ENCODE measurements at places on chromosomes 1 and 21.

GRCh38 chr1:158062174-158062573 lies 68.7 kb downstream of the KIRREL1 start:
- DNase-seq, result no peak

- DNase-seq, result no peak
Measured at GRCh38 chr1:114336360-114336759, 174.6 kb downstream of the TRIM33 start.

DNA sequence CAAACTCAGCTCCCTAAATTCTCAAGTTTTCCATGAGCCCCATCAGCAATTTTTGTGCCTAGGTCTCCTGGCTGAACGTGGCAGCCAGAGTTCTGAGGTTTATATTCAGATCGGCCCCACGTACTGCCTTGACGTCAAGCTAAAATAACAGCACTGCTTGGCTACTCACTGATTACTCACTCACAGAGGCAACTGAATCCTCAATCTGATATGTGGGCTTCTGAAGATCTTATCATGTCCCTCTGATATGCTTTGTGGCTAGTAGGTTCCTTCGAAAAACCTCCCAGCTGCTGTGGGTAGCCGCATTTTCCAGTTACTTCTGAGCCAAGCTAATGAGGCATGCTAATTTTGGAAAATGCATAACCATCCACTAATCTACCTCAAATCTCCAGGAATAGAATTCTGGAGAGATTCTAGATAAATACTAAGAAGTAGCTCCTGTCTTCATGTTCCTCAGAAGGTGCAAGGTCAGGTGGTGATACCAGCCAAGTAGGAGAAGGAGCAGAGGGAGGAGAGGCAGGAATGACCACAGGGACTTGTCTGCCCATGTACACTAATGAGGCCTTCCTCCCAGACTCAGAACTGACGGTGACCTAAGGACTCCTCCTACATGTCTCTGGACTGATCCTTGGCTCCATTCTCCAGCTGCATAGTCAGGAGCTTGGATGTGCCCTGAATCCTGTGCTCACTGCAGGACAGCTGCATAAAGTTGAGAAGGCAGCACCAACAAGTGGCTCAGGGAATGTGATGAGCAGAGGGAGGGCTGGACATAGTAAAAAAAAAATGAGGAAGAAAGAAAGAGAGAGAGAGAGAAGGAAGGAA lies 263.7 kb downstream of the TNR start:
- DNase-seq, result no peak

DNA sequence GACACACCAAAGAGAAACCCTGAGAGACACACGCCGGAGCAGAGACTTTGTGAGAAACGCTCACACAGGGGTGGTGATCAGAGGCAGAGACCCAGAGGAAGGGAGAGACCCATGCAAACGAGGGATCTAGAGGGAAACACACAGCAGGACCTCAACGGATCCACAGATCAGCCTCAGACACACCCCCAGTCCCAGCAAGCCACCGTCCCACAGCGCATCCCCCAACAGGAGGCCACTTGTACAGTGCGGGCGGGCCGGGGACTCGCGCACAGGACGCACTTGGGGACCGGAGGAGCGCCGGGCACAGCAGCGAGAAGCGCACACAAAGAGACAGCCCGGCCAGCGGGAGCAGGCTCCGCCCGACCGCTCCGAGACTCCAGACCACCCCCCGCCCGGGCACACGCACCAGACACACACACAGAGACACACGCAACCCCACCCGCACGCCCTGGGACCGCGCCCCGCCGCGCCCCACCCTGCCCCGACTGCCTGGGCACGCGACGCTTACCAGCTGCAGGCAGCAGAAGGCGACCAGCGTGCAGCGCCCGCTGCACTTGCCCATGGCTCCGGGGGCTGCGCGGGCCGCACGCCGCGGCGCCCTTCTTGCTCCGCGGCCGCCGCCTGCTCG lies 587 bp downstream of the NKAIN1 start:
- no peak for DNase-seq

- DNase-seq, result no peak
Measured at GRCh38 chr1:147516157-147516917, 25.0 kb upstream of the BCL9 start.

DNA sequence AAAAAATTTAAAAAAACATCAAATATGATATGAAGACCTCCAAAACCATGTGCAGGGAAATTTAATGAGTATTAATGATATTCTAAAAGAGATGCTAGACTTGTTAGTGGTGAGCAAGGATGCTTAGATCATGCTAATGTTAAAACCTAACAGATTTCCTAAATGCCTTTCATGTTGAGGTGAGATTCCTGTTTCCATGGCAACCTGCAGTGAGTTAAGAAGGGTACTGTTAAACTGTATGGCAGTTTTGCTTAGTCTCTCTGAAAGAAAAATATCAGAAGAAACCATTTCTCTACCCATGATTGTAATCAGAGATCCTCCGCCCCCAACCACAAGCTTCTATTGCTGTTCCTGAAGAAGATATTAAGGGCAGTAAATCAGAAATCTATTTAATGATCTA lies 321.6 kb upstream of the LRRC7 start:
- DNase-seq, result no peak

DNA sequence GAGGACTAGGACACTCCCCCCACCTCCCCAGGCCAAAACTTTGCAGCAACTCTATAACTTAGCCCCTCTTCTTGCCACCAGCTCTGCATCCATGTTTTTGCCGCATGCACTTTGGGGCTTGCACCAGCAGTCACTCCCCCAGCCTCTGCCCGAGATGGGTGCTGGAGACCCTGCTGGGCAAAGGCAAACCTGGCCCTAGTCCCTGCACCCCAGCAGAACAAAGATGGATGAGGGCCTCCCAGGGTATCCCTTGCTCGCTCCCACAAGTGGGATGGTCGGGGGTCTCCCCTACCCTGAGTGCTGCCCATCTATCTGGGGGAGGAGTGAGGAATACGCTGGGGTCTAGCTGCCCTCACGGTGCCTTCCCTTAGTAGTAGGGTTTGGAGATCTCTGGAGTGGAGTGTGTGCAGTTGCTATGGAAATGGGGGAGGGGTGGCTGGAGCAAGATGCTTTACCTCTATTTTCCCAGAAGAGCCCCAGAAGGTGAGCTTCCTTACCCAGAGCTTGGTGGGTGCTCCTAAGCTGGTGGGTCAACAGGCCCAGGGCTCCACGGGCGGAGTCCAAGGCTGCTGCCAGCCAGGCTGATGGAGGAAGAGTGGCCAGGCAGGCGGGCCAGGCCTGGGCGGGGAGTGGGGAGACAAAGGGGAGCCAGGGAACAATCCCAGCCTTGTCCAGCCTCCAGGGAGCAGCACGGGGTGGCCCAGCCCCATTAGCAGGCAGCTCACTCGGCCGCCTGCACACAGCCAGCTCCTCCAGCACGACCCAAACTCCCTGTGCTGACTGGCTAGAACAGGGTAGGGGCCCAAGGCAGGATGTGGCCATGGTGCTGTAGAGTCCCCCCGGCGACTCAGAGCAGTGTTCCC lies at the start of gene PAQR6:
TSS of gene PAQR6 (minus strand) at position 597 of the 863 bp plus-strand sequence. CDS start 1,325 bp downstream, outside the sequence.
- DNase-seq, result no peak

DNA sequence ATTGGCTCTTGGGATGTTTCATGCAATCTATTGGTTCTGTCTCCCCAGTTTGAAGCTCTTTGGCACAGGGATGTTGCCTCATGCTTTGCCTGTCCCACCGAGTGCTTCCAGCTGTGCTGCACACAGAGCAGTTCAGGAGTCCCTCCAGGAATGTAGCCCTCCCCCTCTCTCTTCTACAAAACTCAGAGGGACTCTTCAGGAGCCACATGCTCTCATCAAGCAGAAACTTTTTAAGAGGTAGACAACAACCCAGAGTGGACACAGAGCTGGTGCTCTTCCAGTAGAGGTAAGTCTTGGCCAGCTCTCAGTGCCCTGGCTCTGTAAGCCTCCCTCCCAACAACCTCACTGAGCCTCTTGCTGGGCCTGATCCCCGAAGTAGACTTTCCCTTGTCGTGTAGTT lies 11.6 kb upstream of the ZNF697 start:
- no peak for DNase-seq

Data from GM12892 (cell line).